ENCODE measurements at places on chromosomes 7 and 10. TPM values are rescaled to one million over a fixed set of nuclear protein-coding genes. Genes with fewer than 3 reads are reported as not detected.

NIPSNAP2 gene
- 46.0 TPM for total RNA-seq

ZNF92 gene
- 3.1 TPM for total RNA-seq

CYP26C1 gene
- total RNA-seq: not detected

CALHM3 gene
- not detected for total RNA-seq

TYW1B gene
- total RNA-seq: 6.8 TPM

PTPRE gene
- total RNA-seq: 41.9 TPM

KIAA1217 gene
- total RNA-seq: 15.6 TPM

CBX3 gene
- 64.2 TPM for total RNA-seq

RADIL gene
- total RNA-seq: 14.4 TPM

GRCh38 chr10:31121757-31122577 lies 90.3 kb upstream of the ZNF438 start:
- H3K27ac ChIP-seq: peak overlapping the region; percentile 83
- no peak for DNase-seq
- H3K27me3 ChIP-seq: no peaks in the 10 kb centered on the region

DNA sequence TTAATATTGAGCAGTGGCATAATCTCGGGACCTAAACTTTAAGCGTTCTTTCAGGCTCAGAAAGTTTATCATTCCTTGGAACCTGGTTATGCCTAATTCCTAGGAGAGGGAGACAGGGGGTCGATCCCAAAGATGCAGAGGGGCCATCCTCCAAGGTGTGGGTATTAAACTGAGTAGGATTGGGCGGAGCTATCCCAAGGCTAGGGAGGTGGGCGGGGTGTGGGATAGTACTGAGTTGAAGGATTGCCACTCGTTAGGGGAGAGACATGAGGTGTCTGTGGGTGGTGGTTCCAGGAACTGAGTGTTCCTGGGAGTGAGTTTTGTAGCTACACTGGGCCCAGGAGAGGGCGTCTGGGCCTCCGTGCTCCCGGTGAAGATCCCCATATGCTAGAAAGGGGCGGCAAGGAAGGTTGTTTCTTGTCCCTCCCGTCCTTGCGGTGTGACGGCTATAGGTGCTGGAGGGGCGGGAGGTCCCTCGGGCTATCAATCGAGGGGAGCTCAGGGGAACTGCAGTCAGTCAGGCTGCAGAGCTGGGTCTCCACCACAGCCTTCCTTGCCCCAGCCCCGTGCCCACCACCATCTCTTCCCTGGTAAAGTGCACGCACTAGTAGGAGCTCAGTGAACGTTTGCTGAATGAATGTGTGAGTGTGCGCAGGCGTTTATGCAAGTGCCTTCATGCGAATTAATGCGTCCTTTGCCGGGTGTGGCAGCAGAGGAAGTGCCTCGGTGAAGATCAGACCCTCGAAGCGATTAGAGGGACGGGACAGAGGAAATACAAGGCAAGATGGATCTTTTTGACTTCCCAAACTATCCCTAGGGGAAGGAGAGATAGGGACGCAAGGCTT lies 3.0 kb upstream of the HMX2 start:
- H3K4me1 ChIP-seq: peaks cover 42% of the 10 kb centered on the region
- H3K27ac ChIP-seq: no peak overlapping the region
- H3K27me3 ChIP-seq: peaks cover 85% of the 10 kb centered on the region
- no peaks in the 10 kb centered on the region for H3K36me3 ChIP-seq

GRCh38 chr7:45033261-45033930 lies 33.4 kb downstream of the CCM2 start:
- no peaks in the 10 kb centered on the region for H3K36me3 ChIP-seq
- H3K4me1 ChIP-seq: peaks cover 18% of the 10 kb centered on the region
- H3K4me3 ChIP-seq: no peak overlapping the region
- peak overlapping the region; percentile 19 for H3K27ac ChIP-seq
- H3K27me3 ChIP-seq: no peaks in the 10 kb centered on the region

DNA sequence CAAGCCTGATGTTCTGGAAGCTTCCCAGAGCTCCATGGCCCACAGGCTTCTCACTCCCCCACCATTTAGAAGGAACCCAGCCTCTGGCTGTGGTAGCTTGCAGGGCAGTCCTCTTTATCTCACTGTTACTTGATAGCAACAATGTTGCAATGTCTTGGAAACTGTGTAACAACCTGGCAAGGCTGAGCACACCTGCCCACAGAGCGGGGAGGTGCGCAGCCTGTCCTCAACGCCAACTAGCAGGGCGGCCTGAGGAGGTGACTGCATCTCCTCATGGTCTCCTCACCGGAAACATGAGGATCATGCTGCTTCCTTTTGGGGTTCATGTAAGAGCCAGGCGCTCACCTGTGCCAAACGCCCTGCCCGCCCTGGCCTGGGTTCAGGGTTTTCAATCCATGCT lies 43.7 kb upstream of the INSIG1 start:
- no peaks in the 10 kb centered on the region for H3K36me3 ChIP-seq
- H3K4me3 ChIP-seq: no peak overlapping the region
- DNase-seq: no peak
- H3K27ac ChIP-seq: no peak overlapping the region
- H3K4me1 ChIP-seq: peaks cover 33% of the 10 kb centered on the region
- H3K27me3 ChIP-seq: no peaks in the 10 kb centered on the region

- no peak overlapping the region for H3K4me3 ChIP-seq
- H3K27me3 ChIP-seq: no peaks in the 10 kb centered on the region
- H3K4me1 ChIP-seq: no peaks in the 10 kb centered on the region
- H3K36me3 ChIP-seq: no peaks in the 10 kb centered on the region
- no peak overlapping the region for H3K27ac ChIP-seq
These were observed 219.7 kb upstream of the STK17A start for GRCh38 chr7:43363035-43363791.

- H3K4me1 ChIP-seq: no peaks in the 10 kb centered on the region
- peaks cover 3% of the 10 kb centered on the region for H3K36me3 ChIP-seq
- no peak overlapping the region for H3K27ac ChIP-seq
- H3K4me3 ChIP-seq: no peak overlapping the region
- DNase-seq: no peak
- no peaks in the 10 kb centered on the region for H3K27me3 ChIP-seq
These were observed 220.8 kb downstream of the ARHGAP21 start for GRCh38 chr10:24502801-24503460.

DNA sequence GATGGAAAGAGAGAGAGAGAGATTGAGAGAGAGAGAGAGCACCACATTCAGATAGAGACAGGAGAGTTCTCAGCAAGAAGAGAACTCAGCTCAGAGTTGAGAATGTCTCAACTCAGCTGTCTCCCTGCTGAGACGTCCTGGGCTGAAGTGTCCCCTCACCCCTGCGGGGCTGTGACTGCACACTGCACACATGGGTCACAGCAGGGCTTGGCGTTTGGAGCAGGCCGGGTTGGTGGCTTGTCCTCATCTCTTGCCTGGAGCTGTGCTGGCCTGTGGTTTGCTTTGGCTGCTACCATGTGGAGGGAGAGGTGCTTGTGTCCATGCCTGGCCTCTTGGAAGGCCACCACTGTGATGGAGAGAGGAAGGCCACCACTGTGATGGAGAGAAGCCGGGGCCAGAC lies 167.9 kb downstream of the RNF216 start:
- DNase-seq: no peak
- no peaks in the 10 kb centered on the region for H3K4me1 ChIP-seq
- H3K27ac ChIP-seq: no peak overlapping the region
- no peaks in the 10 kb centered on the region for H3K36me3 ChIP-seq

DNA sequence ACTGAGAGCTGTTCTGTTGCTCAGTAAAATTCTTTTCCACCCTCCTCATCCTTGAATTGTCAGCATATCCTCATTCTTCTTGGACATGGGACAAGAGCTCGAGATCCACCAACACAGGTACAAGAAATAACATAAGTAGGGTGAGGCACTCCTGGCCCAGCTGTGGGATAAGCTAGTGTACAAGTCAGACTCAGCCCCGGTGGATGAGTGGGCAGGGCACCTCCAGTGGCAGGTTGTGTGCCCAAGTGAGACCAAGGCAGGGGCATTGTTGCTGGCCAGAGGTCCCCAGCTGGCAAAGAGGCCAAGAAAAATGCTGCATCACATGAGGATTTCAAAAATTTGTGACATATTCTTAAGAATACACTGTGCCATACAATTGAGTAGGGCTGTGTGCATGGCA lies 402.0 kb upstream of the ZWINT start:
- no peaks in the 10 kb centered on the region for H3K36me3 ChIP-seq
- no peaks in the 10 kb centered on the region for H3K4me1 ChIP-seq
- DNase-seq: no peak
- H3K27ac ChIP-seq: no peak overlapping the region

DNA sequence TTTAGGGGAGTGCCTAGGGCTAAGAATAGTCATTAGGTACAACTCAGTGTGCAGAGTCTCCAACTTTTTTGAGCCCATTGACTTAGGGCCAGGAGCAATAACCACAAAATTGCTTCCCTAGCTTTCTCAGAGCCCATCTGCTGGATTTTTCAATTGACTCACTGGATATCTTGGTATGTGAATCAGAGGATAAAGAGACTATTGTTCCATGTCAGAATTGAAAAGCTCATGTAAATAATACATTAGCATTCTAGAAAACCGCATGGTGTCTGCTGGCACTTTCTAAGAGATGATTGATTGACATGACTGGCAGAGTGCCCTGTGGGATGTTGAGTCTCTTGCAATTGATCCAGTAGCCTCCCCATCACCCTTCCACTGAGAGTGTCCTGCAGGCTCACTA lies 246.2 kb downstream of the CCDC7 start:
- H3K4me1 ChIP-seq: no peaks in the 10 kb centered on the region
- H3K27ac ChIP-seq: no peak overlapping the region

DNA sequence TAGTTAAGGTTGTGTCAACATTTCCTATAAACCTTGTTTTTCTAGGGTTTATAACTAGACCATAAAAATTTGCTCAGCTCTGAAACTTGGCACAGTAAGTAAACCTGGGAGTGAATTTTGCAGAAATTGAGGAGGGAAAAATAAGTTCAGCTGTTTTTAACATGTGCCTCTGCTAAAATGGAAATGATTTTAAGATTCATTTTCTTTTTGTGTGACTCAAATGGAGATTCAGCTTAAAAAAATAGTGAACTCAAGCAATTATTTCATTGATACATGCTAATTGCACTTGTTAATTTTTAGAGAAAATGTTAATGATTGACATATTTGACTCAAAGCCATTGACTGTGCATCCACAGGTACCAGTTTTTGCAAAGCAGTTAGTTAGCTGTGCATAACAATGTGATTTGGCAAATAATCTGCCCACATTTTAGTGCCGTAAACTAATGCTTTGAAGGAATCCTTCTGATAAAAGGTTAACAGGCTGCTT lies 68.5 kb upstream of the ZNF438 start:
- H3K4me1 ChIP-seq: peaks cover 3% of the 10 kb centered on the region
- no peak overlapping the region for H3K4me3 ChIP-seq
- DNase-seq: no peak
- H3K36me3 ChIP-seq: no peaks in the 10 kb centered on the region
- no peaks in the 10 kb centered on the region for H3K27me3 ChIP-seq

All from thoracic aorta (tissue), 2 donors.